ENCODE measurements at places on chromosomes 12 and 14.
A peak's percentile ranks its signal among the peaks of the same experiment; 100 is the strongest.

GRCh38 chr14:99706107-99706900 lies 22.2 kb downstream of the CYP46A1 start:
- no peak for DNase-seq

GRCh38 chr12:4779749-4780148 lies 59.5 kb downstream of the GALNT8 start:
- DNase-seq: no peak

DNA sequence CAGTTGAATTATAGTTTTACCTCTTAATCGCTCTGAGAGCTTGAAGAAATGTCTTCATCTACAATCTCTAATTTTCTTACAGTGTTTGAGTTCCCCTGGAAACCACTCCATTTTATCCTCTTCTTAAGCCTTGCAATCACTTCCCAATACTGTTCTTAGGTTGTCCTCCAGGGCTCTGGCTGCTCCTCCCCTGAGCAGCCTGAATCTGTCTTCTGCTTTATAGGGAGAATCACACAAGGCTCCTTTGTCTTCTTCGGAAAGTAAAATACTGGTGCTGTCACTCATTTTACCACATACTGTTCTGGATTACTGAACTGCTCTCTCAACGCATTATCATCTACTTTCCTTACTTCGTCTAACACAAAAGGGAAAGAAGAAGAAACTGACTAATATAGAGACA lies 133.7 kb downstream of the MDGA2 start:
- DNase-seq: no peak

DNA sequence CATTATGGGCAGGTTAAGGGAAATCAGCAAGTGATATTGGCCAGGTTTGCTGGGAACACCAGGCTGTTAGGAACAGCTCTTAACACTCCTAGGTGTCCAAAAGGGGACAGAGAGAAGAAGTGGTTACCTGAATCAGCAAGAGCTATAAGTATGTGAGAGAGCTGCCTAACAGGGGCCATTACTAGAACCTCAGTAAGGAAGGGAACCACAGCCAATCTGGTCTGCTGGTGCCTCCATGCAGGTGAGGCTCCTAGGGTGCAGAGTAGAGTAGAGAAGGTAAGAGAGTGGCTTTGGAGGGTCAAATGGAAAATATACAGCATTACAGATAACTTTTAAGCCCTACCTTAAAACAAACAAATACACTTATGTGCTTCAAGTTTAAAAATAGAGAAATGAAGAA lies 36.6 kb upstream of the CCT2 start:
- no peak for DNase-seq

DNA sequence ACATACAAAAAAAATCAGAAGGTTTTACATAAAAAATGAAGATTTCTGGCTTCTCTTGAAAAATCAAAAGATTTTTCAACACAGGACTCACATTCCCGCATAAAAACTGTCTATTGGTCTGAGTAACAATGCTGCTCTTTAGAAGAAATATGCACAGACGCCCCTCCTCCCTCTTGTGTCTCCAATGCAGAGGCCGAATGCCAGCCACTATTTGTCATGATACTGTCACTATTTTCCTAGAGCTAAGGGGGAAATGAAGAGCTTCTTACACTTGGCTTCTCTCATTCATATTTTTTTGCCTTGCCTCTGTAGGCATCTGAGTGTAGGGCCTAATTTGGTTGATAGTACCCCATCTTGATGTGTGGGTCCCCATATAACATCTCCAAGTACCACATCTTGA lies 98.0 kb downstream of the BBS10 start:
- no peak for DNase-seq

GRCh38 chr12:1933342-1934051 lies 15.0 kb upstream of the CACNA2D4 start:
- DNase-seq: no peak

- peak; percentile 34 for DNase-seq
These were observed 23.5 kb downstream of the FGF23 start for GRCh38 chr12:4356041-4356327.

- DNase-seq: no peak
These were observed 369.0 kb upstream of the TMTC1 start for GRCh38 chr12:30152705-30153104.

- no peak for DNase-seq
These were observed 97.9 kb upstream of the RESF1 start for GRCh38 chr12:31861360-31861759.

GRCh38 chr12:94225947-94226630 lies 77.7 kb downstream of the PLXNC1 start:
- DNase-seq: no peak

GRCh38 chr14:100031506-100032281 lies 33.5 kb upstream of the EVL start:
- no peak for DNase-seq

DNA sequence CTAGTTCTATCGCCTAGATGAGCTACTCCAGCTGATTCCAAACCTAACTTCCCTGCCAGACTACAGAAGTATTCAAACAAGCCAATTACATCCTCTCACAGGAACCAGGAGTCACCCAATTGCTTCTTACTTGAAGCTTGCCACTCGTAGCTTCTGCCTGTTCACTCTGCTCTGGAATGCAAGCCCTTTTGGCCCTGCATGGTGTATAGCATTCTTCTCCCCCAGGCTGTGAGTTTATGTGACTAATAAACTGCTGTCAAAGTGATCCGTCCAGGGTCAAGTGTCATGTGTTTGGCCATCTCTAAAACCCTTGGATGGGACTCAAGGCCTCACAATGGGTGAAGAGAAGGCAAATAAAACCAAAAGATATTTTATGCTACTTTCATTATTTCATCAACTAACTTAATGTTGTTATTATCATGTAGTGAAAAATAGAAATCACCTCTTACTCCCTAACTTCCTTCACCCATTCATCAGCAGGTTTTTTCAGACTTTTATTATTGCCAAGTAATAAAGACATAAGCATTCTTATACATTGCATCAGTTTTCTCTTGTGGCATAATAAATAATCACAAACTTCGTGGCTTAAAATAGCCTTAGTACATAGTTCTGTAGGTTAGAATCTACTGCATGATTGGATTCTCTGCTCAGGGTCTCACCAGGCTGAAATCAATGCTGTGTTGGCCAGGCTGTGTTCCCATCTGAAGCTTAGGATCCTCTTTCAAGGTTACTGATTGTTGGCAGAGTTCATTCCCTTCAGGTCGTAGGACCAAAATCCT lies 1981.7 kb upstream of the FLRT2 start:
- DNase-seq: no peak

- DNase-seq: no peak
These were observed 12.1 kb downstream of the PYGL start for GRCh38 chr14:50932156-50932555.

DNA sequence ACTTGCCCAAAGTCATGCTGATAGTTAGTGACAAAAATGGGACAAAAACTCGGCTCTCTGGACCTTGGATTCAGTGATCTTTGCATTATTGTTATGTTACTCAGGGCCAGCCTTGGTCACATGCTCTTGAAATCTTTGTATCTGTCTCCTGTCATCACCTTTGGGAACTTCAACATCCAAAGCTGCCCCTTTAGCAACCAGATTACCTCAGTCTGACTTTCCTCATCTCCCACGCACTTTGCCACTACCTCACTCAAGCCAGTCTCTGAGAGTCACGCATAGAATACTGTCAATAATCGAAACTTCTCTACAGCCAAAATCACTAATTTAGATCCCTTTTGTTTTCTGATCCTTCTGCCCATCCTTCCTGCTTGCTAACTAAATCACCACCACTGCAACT lies 90.8 kb upstream of the DAAM1 start:
- DNase-seq: no peak

DNA sequence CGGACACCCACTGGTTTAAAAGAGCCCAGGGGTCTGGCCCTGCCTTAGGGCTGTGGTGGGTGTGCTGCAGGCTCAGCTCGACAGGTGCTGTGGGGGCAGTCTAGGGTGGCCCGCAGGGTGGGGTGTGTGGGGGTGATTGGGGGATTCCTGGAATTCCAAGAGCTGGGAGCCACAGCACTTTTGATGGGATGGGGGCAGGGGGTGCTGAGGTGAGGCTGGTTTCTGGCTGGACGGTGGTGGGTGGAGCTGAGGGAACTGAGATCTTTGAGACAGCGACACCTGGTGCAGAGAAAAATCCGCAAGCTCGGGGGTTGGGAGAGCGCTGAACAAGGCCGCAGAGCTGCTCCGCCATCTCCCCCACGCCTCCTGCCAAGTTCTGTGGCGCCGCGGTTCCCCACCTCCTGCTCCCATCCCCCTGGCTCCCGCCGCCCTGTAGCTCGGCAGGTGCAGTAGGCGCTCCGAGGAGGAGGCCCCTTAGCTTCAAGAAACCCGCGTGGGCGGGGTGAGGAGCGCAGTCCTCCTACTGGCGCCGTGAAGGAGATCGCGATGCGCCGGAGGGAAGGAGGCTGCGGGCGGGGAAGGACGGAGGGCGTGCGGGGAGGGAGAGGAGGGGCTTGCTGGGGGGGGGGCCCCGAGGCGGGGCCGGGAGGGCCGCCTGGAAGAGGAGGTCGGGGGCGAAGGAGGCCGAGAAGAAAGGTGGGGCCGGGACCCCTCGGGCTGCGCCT lies 1.3 kb upstream of the TEDC1 start:
- DNase-seq: peak; percentile 84

DNA sequence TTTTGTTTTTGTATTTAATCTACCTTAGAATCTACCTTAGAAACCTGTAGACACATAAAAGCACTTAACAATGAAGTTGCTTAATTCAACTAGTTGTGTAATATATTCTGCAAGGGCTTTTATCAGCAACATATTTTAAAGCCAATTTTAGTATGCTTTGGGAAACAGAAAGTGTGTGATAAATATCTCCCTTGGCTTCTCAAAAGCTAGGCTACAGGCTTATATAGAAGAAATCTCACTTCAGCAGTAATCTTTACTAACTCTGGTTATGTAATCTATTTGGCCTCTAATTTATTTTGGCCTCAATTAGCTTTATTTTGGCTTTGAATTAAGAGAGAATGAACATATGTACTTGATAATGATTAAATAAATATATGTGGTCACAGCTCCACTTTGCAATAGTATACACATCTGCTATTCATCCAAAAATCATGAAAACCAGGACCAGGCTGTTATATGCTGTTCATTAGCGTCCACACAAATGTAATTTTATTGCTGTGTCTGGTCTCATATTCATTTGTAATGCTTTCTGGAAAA lies 37.2 kb downstream of the LRP6 start:
- DNase-seq: no peak

DNA sequence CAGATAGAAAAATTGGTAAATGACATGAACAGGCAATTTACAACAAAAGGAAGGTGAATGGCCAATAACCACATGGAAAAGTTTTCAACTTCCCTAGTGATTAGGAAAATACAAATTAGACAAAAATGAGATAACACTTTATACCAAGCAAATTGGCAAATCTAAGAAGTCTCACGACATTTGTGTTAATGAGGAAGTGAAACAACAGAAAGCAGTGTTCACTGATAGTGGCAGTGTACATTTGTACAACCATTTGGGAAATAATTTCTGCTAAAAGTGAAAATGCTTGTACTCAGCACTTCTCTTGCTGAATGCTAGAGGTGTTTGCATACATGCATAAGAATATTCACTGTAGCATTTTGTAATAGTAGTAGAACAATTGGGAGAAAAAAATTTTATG lies 126.6 kb downstream of the LLPH start:
- DNase-seq: no peak

DNA sequence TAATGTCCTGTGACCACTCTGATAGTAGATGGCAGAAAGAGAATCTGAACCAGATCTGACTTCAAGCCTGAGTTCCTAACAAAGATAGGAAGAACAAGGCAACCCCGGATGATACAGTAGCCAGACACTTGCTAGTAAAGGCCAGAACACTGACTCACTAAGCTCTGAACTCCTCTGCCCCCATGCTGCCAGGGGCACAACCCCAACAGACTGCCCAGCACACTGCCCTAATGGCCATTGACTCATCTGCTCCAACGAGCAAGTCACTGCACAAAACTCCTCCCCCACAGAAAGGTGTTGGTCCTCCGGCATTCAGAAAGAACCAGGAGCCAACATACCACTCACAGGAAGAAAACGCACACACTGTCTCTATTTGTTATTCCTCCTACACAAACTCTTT lies 179.6 kb upstream of the NUDT4 start:
- DNase-seq: no peak

GRCh38 chr12:63997198-63997597 lies 152.7 kb downstream of the SRGAP1 start:
- no peak for DNase-seq

GRCh38 chr12:52533686-52534470 lies 13.7 kb upstream of the KRT5 start:
- no peak for DNase-seq

DNA sequence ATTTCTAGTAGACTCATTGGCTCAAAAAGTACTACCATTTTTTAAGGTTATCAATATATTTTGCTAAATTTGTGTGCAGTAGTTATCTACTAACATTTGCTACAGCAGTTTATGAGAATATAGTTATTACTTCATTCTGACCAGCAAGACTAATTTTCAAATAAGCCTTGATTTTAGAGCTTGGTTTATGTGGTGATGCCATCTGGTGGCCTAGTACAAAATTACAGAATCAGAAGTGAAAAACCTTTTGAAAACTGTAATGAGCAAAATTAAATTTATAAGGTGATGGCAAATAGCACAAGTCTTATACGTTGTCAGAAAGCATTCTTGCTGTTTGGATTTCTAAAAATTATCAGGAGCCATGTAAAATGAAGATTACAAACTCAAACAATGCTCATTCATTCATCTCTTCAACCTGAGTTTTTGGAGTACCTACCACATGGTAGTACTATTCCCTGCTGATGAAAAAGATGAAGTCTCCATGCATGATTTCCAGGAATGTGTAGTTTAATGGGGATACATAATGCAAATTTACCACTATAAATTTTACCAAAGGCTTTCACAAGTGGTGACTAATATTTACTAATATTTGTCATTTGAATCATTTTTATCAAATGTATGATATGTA lies 51.0 kb downstream of the MAGOHB start:
- DNase-seq: no peak

DNA sequence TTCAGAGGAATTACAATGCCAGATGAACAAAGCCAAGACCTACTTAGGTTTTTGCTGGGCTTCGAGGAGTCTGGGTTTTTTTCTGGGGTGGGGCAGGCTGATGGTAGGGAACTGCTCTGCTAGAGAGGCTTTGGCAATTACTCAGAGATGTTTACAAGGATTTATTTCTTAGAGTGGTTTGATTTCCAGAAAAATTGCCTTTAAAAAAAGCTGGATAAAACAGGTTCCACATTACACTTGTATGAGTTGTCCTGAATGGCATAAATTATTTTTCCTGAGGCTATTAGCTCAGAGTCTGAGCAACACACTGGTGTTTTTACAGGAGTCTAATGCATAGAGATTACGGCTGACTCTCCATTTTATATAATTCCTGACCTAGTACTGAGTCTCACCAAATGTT lies 118.5 kb upstream of the FRMD6 start:
- DNase-seq: no peak

DNA sequence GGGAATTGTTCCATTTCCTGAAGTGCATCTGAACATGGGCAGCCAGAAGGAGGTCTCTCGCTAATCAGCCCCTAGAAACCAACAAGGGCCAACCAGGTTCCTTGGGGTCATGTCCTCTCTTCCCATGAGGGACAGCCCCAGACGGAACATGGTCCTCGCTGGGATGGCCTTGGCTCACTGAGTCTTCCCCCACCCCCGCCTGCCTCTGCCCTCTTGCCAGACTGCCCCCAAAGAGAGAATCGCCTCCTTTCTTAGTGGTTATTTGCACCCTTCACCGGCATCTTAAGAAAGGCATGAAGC lies 36.4 kb downstream of the CD9 start:
- no peak for DNase-seq

- no peak for DNase-seq
These were observed 103.8 kb downstream of the SLC16A7 start for GRCh38 chr12:59699421-59700152.

- DNase-seq: peak; percentile 20
These were observed at the start of gene PLEKHG3 for GRCh38 chr14:64704143-64704742. PLEKHG3 (plus strand) TSS chr14:64704424; CDS start chr14:64727632, 23,208 bp downstream.

Data from activated CD4-positive, alpha-beta T cell treated with anti-CD3 and anti-CD28 coated beads for 4 hours (primary cell).